ENCODE measurements at places on chromosomes 6 and 20. TPM values are rescaled to one million over a fixed set of nuclear protein-coding genes. Genes with fewer than 3 reads are reported as not detected.

The TUBB2B gene
- total RNA-seq: 1.2 TPM

The ARMC12 gene
- total RNA-seq: 0.22 TPM

The FAM83C gene
- total RNA-seq: not detected

The TGM3 gene
- not detected for total RNA-seq

The MMP24 gene
- total RNA-seq: 0.40 TPM

The XKR7 gene
- total RNA-seq: not detected

The RAET1L gene
- total RNA-seq: not detected

The SLC22A1 gene
- total RNA-seq: not detected

The TCP11 gene
- total RNA-seq: not detected

The CLPSL2 gene
- not detected for total RNA-seq

The SSTR4 gene
- not detected for total RNA-seq

The RIMS4 gene
- total RNA-seq: 0.27 TPM

The B4GALT5 gene
- total RNA-seq: 28.0 TPM

The HMGCLL1 gene
- total RNA-seq: 1.2 TPM

The PI3 gene
- 0.62 TPM for total RNA-seq

The SLC12A5 gene
- 0.73 TPM for total RNA-seq

The ENPP5 gene
- 2.9 TPM for total RNA-seq

The UBD gene
- not detected for total RNA-seq

The ANKEF1 gene
- 1.3 TPM for total RNA-seq

The BNIP5 gene
- not detected for total RNA-seq

The PHF20 gene
- total RNA-seq: 28.9 TPM

The PI16 gene
- 11.9 TPM for total RNA-seq

The SDCBP2 gene
- 2.7 TPM for total RNA-seq

The COL19A1 gene
- 3.3 TPM for total RNA-seq
